ENCODE measurements at places on chromosomes 6 and 20.

DNA sequence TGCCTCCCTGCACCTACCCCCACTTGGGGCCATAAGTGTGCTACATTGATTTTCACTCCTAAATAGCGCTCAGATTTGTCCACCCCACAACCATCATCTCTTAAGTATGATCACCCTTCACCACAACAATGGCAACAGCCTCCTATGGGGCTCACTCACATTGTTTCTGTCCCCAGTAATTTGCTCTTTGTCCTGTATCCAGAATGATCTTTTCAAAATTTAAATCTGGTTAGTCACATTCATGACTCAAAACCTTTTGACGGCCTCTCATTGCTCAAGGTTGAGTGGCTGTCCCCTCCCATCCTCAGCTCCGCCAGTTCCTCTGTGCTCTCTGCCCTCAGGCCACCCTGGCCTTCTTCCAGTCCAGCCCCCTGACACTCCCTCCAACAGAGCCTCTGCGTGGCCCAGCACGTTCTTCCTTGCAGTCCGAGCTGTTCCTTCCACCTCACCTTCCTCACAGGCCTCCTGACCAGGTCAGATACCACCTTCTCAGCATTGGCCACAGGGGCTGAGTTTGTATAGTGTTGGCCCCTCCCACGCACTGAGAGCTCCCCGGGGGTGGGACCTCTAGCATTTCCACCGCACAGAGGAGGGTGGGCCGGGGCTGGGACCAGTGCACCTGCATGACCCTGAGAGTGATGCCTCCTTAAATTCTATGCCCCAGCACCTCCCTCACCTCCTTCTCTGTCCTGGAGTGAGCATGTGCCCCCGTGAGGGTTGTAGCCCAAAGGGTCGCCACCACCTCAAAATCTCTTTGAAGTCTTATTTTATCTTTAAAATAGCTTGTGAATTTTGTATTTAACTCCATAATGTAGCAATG lies 2.4 kb upstream of the PPP1R3G start:
- DNase-seq, result peak; percentile 88

DNA sequence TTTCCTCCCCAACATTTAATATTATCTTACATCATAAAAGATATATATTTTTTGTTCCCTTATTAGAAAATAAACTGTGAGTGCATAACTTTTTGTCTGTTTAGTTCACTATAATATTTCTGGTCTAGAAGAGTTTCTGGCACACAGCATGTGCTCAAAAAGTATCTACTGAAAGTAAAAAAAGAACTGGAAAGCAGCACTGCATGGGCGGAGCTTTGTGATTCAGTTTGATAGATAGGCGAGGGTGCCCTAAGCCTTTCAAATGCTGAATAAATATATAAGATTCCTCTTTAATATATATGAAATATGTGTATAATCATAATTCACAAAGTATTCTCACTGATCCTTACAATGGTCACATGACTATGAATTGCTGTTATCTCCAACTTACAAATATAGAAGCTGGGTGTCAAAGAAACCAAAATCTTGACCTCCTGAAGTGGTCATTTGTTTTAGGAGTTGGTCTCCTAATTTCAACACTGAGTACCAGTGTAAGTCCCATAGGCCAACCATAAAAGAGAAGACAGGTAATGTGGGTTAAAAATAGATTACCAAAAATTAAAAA lies 50.8 kb downstream of the OR2B2 start:
- DNase-seq, result no peak

DNA sequence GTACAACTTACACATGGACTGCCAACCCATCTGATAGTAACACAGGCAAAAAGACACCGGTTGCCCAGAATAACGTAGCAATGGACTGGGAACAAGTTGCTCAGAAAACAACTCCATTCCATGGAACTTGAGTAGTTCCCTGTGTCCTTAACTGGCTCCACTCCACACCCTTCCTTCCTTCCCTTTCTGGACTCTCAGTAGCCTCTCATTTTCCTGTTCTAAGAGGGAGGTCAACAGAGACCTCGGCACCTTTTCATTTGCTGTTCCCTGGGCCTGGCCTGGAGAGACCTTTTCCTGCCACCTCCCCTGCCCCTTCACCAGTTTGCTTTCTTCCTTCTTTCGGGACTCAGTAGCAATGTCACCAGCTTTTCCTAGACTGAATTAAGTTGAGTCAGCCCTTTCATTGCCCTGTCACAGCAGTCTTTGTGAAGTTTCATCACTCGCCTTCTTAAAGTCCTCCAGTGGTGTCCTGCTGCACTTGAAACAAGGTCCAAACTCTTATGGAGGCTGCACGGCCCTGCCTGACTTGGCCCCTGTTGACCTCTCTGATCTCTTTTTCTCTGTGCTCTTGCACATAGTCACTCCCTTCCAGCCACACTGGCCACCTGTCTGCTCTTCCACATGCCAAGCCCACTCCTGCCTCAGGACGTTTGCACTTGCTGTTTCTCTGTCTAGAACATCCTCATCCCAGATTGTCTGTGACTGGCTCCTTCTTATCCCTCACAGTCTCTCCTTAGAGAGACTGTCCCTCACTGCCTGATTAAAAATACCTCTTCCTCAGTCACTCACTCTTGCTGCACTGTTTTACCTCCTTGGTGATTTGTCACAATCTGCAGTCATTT lies 90.8 kb downstream of the KCNB1 start:
- no peak for DNase-seq

GRCh38 chr6:159513914-159514313 lies 179.1 kb downstream of the SOD2 start:
- peak; percentile 17 for DNase-seq

- DNase-seq, result no peak
These were observed 7.2 kb downstream of the BTBD3 start for GRCh38 chr20:11924923-11925322.

DNA sequence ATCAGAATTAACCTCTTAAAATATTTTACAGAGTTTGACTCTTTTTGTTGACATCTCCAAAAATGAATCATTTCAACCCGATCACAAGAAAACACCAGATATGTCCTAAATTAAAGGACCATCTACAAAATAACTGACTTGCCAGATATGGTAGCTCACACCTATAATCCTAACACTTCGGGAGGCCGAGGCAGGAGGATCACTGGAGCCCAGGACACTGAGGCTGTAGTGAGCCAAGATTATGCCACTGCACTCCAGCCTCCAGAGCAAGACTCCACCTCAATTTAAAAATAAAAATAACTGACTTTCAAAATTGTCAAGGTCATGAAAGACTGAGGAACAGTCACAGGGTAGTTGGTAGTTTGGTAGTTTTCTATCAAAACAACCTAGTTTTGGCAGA lies 34.9 kb downstream of the DCDC2 start:
- DNase-seq, result no peak

DNA sequence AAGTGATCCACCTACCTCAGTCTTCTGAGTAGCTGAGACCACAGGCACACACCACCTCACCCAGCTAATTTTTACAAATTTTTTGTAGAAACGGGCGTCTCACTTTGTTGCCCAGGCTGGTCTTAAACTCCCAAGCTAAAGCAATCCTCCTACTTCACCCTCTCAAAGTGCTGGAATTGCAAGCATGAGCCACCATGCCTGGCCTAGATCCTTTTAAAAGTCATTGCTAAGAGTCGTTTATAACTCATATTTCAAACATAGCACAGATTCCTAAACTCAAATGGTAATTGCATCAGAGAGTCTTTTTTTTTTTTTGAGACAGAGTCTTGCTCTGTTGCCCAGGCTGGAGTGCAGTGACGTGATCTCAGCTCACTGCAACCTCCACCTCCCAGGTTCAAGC lies 7.7 kb upstream of the SAMHD1 start:
- peak; percentile 4 for DNase-seq

GRCh38 chr6:118892355-118892991 lies 1.5 kb upstream of the ASF1A start:
- peak; percentile 28 for DNase-seq

DNA sequence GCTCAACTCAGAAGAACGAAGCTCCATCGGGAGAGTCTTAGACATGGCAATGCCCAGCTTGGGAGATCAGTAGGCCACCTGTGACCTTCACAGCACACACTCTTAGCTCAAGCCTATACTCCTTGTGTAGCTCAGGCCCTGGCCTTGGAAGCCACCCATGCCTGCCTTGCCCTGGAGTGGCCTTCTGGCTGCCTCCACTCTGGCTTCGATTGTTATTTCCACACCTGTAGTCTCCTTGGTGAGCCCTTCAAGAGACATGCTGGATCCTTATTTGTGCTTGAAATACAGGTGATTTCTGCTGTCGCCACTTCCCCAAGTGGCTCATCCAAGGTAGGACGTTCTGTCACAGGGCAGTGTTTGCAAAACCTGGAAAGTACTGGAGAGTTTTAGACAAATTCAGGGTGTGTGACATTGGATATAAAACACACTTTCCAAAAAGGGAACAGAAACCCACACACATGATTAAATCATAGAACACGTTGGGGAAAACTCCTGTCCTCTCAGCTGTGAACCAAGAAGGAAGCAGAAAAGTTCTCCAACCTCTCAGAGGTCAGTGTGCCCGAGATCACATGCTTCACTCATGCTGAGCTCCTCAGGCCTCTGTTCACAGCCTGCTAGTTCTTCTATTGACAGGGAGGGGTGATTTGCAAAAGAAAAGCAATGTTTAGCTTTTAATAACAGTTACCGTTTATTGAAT lies 391.8 kb downstream of the CDC5L start:
- DNase-seq, result no peak

DNA sequence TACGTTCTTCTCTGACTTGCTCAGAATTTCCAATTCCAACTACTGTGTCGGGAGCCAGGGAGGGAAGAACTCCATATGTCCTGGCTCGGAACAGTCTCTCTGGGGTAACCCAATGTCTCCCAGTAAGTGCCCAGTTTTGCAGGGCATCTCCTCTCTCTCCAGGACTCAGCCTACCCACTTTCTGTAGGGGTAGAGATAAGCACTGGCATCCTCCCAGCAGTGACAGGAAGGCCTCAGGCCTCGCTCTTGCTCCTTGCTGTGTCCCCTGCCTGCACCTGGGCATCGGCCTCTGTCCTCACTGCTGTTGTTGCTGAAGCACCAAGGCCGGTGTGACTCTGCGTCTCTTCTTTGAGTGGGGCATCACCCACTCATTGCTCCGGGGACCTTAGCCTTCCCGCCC lies 388.9 kb upstream of the JARID2 start:
- DNase-seq, result no peak

- DNase-seq, result no peak
These were observed 307.9 kb upstream of the SLC35B3 start for GRCh38 chr6:8743170-8743745.

- no peak for DNase-seq
These were observed 31.2 kb upstream of the APCDD1L start for GRCh38 chr20:58546416-58546711.

- no peak for DNase-seq
These were observed 489.7 kb upstream of the CDH4 start for GRCh38 chr20:60762386-60762785.

GRCh38 chr20:25198663-25199383 lies 3.3 kb downstream of the ENTPD6 start:
- peak; percentile 15 for DNase-seq

DNA sequence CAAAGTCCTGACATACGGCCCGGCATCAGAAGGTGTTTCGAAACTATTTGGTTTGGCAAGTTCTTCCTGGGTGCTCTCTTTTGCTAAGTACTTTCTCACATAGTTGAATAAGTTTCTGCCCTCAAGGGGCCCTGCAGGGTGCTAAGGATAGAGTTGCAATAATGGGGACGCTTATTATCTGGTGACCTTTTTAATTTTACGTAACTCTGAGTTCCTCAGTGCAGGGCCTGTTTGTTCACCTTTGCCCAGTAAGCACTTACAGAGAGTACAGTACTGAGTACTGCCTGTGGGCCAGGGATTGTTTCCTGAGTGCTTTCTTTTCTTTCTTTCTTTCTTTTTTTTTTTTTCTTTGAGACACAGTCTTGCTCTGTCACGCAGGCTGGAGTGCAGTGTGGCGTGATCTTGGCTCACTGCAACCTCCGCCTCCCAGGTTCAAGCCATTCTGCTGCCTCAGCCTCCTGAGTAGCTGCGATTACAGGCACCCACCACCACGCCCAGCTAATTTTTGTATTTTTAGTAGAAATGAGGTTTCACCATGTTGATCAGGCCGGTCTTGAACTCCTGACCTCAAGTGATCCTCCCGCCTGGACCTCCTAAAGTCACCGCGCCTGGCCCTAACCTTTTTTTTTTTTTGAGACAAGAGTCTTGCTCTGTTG lies 4.5 kb upstream of the PXMP4 start:
- DNase-seq, result no peak

- no peak for DNase-seq
These were observed 104.8 kb downstream of the NCOA3 start for GRCh38 chr20:47606414-47606982.

GRCh38 chr20:61896058-61896961 lies 169.4 kb downstream of the TAF4 start:
- DNase-seq, result peak; percentile 40

DNA sequence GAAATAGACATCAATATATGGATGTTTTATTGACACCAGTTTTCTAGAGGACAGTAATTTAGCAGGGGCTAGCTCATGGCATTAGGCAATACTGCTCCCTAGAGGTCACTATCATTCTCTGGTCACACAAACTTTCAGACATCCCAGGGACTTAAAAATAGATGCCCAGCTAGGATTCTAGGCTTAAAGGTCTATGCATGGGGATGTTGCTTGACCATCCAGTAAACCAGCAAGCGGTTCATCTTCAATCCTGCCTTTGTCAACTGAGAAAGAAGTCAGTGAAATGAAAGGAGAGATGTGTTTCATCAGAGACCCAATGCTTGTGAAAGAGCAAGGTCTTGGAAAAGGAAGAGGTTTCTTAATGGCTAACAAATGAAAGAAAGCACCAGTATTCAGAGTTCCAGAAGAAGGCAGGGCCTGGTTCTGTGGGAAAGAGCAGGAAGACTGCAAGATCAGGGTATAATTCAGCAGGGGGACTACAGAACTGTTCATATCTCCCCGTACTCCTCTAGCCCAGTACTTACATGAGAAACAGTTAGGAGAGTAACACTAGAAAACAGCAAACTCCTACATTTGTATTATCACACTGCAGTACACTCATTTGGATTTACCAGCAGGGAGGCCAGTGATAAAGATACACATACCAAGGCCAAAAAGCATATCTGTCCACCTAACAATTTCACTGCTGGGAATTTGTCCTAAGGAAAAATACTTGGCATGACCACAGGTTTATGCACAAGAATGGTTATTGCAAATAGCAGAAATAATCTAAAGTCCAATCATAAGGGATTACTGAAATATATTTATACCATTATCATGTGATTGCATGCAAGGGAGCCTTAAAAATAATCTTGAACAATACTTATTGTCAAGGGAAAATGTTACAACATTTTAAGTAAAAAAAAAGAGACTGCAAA lies 151.4 kb upstream of the LAMA2 start:
- peak; percentile 54 for DNase-seq

- DNase-seq, result no peak
These were observed 483.9 kb downstream of the CD83 start for GRCh38 chr6:14601490-14601889.

DNA sequence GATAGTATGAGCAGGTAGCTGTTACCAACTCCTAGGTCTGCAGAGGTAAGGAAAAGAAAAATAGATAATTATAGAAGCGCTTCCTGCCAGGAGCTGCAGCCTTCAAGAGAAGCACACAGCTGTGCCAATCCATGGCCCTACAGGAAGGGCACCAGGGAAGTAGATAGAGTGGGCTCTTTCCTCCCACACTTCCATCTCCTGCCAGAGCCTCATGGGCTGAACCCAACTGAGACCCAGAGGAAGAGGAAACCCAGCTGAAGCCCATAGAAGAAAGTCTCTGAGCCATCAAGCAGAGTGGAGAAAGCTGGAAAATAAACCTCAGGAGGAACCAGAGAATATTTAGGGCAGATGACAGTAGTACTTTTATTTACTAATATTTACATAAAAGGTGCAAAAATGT lies 146.7 kb upstream of the ATXN1 start:
- no peak for DNase-seq
